ENCODE measurements at places on chromosomes 2 and 18.

DNA sequence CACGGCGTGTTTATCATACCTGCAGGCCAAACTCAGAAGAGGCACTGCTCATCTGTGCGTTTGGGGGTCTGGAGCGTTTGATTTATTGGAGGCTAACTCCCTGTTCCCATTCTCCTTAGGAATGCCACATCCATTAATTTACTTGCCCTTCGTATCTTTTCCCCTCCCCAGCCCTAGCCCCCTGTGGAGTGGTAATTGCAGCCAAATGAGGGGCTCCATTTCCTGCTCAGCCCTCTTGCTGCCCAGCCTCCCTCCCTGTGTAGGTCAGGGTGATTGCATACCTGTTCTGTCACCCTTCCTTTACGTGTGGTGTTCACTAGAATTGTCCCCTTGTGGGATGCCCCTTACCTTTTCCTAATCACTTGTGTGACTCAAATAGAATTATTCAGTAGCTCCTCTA is 120.4 kb downstream of the MAP3K20 start:
- DNase-seq = no peak

GRCh38 chr2:25879133-25879730 is 945 bp upstream of the ASXL2 start:
- no peak for DNase-seq

DNA sequence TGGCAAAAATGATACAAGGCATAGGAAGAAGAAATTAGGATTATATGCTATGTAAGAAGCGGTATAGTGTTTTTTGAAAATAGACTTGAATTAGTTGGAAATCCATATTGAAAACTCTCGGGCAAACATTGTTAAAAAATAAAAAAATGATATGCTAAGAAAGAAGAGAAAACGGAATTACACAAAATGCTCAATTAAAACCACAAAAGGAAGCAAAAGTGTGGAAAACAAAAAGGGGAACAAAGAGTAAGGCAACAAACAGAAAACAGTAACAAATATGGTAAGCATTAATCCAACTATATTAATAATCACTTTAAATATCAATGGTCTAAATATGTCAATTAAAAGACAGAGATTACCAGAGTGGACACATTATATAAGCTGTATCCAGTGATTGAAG is 58.4 kb downstream of the TXNL1 start:
- no peak for DNase-seq

- no peak for DNase-seq
Measured at GRCh38 chr18:38494065-38494464, 928.5 kb upstream of the CELF4 start.

- DNase-seq = no peak
Measured at GRCh38 chr18:47606526-47606925, 323.9 kb downstream of the SMAD2 start.

- no peak for DNase-seq
Measured at GRCh38 chr18:62937065-62937464, 221.7 kb downstream of the PHLPP1 start.

- no peak for DNase-seq
Measured at GRCh38 chr18:48927286-48928080, 23.3 kb downstream of the SMAD7 start.

DNA sequence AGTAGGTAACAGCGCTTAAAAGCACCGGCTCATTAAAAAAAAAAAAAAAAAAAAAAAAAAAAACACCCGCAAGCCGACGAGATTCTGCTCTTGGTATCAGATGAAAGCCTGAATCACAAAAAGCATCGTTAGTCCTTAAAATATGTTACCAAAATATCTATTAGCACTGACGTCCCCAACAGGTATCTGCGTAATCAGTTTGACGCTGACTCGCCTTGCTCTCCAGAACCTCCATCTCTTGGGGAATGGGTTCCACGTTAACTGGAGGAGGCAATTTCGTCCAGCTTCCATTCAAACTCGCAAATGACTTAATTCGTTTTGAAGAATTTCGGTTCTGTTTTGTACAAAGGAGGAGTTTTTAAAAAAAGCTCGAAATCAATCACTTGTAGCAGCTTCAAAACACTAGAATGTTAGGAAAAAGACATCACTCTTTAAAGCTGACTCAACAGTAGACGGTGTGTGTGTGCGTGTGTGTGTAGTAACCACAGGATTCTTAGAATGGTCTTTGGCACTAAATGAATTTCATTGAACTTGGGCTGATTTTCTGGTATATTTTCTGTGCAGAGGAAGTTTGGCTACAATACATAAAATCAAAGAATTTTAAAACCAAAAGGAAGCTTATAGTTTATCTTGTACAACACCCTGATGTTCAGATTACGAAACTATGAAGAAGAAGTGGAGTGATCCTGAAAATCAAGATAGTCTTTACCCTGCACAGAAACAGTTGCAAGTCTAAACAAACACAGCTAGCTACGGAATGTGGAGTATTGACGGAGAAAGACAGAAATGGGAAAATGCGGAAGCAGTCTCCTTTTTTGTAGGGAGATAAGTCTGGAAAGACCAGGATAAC is 1.1 kb upstream of the PGAP1 start:
- no peak for DNase-seq

DNA sequence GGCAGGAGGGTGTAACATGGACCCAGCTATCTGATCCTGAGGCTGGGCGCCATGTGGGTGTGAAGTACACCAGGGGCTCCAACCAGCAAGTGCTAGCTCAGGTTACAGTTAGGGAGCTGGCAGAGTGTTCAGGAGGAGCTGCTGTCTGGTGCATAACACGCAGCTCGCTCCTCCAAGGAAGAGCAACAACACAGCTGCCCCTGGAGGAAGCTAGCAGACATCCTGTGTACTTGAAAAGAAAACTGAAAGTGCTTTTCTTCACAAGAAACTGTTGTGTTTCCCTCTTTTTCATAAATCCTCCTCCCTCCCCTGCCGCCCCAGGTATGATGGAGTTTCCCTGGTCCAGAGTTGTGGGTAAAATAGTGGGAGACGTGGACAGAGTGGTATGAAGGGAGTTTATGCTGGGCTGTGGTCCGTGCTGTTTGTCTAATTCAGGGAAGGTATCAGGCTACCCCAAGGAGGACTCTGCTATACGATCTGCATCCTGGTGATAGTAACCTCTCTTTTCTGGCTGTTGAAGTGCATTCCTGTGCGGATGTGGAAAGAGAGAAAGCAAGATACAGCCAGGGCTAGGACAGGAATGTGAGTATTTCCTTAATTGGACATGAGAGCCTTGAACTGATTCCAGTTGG is 6.1 kb upstream of the LBH start:
- no peak for DNase-seq

DNA sequence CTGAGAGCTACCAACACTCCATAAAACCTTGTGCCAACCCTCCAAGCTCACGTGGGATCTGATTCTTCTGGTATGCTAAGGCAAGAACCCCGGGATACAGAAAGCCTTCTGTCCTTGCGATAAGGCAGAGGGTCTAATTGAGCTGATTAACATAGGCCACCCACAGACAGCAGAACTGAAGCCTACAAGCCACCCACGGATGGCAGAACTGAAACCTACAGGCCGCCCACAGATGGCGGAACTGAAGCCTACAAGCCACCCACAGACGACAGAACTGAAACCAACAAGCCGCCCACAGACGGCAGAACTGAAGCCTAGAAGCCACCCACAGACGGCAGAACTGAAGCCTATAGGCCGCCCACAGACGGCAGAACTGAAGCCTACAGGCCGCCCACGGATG is 216.3 kb downstream of the SNTG2 start:
- DNase-seq = no peak

- DNase-seq = no peak
Measured at GRCh38 chr2:223306371-223306770, 254.4 kb downstream of the KCNE4 start.

DNA sequence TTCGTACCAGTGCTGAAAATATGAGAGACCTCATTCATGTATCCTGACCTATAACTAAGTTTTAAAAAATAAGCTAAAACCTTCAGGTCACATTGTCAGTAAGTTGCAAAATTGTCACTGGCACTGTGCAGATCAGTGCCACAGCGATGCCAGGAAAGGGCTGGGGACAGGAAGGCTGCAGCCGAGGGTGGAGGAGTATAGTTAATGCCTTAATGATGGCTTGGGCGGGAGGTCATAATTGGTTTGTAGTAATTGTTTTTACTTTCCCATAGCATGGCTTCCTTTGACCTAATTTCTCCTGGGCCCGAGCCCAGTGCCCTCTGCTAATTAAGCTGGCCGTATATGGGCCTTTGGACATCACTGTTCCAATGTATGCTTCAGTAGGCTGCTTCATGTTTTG is 47.2 kb upstream of the RAB12 start:
- DNase-seq = no peak

DNA sequence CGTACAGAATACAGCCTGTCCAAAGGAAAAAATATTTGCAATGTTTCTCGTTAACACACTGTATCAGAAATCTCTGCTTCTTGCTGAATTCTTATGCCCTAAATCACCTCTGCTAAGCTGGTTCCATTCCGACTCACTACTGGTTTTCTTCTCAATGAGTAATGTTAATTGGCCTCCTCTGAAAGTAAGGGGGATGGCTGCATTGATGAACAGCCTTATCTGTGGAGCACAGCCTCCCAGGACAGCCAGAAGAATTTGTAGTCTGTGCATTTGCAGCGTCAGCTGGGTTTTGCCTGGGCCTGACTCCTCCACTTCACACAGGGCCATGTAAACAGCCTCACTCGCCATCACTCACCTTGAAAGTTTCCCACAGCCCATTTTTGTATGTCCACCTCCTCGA is 127.7 kb downstream of the RNF152 start:
- DNase-seq = no peak

DNA sequence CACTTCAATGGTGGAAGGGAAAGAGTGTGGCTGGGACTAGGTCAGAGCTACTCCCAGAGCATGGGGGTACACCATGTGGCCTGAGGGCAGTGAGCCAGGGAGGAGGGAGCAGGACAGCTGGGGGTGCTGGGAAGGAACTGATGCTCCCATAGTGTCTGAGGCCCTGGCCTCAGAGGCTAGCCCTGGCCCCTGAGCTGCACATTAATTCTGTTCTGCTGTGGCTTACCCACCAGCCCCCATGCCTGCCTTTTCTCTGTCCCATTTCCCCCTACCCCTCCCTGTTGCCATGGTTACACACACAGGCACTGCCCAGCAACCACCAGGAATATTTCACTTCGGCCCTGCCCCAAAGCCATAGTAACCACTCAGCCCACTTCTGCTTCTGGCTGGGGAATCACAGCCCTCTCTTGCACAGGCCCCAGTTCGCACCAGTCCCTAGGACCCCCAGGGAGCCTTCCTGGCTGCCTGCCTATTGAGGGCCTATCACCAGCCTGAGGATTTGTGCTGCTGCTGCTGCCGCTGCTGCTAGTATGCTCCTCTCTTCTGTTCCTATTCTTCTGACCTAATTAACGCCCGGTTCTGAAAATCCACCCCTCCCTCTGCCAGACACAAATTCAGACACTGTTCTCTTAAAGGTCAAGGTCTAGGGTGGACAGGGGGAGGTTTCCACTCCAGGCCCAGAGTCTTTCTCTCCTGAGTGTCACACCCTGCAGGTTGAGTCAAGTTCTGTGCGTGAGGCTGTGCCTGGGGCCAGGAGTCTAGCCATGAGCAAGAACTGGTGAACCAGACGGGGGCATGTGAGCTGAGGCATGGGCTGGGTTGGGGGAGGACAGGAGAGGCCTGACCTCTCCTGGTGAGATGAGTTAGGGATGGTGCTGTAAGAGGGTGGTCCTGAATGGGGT is 87.1 kb upstream of the MCFD2 start:
- DNase-seq = no peak

All from thoracic aorta (tissue), 2 donors.